ENCODE measurements at places on chromosomes 3 and 15.

GRCh38 chr3:188274249-188274915 is 120.4 kb downstream of the LPP start:
- DNase-seq, result no peak

GRCh38 chr3:190429681-190430080 is 20.0 kb downstream of the TMEM207 start:
- no peak for DNase-seq

- no peak for DNase-seq
Measured at GRCh38 chr3:126867863-126868200, 115.1 kb upstream of the PLXNA1 start.

DNA sequence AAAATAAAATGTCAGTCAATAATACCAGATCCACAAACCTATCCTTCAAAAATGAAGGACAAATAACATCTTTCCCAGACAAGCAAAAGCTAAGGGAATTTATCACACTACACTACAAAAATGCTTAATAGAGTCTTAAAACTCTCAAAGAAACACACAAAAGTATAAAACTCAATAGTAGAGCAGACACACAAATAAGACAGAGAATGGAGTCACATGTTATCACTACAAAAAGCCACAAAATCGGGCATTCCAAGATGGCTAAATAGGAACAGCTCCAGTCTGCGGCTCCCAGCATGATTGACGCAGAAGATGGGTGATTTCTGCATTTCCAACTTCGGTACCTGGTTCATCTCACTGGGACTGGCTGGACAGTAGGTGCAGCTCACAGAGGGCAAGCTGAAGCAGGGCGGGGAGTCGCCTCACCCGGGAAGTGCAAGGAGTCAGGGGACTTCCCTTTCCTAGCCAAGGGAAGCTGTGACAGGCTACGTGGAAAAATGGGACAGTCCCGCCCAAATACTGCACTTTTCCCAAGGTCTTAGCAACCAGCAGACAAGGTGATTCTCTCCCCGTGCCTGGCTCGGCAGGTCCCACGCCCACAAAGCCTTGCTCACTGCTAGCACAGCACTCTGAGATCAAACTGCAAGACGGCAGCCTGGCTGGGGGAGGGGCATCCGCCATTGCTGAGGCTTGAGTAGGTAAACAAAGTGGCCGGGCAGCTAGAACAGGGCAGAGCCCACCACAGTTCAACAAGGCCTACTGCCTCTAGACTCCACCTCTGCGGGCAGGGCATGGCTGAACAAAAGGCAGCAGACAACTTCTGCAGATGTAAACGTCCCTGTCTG is 46.3 kb downstream of the SENP7 start:
- DNase-seq, result no peak

DNA sequence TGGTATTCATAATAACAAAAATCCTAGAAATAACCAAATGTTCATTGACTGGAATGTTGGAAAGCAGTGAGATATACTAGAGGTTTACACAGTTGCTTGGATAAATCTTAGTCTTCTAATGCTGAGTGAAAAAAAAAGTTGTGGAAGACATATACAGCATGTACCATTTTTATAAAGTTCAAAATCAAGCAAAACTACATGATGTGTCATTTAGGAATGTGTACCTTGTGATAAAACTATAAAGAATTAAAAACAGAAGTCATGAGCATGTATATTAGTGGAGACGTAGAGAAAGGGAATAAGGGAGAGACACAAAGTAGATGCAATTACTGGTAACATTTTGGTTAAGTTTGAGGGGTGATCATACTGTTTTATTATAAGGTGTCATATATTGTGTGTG is 45.2 kb downstream of the FBXL2 start:
- DNase-seq, result no peak

DNA sequence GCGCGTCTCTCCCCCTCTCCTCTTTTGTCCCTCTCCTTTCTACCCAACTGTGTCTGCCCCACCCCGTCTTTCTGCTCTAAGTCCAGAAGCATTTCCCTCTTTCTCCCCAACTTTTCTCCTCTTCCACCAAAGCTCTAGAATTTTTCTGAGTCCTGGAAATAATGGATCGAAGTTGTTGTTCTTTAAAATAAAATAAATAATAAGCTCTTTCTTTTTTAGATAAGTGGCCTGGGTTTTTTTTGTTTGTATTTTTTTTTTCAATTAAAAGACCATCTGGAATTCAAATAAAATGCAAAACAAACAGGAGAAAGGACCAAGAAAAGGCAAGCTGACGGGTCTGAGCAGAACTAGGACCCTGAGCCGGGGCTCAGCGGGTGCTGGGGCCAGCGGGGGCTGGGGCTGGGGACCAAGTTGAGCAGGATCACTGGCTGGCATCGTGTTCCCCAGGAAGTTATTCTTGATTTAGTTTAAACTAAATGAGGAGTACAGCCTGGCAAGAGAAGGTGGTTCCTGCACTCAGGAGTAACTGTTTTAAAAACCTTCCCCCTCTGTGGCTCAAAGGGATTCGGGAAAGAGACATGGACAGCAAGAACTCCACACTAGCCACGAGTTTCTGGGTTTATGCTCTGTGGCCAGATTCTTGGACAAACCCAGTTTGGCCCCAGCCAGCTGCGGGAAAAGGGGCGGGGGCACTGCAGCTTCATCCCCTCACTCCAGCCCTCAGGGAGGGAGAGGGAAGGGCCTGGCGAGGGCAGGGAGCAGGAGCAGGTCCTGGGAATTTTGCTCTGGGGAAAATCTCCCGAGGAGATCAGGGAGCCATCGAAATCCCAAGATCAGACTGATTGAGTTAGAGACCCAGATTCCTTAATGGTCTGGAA is 8.4 kb downstream of the GATA2 start:
- DNase-seq, result no peak

DNA sequence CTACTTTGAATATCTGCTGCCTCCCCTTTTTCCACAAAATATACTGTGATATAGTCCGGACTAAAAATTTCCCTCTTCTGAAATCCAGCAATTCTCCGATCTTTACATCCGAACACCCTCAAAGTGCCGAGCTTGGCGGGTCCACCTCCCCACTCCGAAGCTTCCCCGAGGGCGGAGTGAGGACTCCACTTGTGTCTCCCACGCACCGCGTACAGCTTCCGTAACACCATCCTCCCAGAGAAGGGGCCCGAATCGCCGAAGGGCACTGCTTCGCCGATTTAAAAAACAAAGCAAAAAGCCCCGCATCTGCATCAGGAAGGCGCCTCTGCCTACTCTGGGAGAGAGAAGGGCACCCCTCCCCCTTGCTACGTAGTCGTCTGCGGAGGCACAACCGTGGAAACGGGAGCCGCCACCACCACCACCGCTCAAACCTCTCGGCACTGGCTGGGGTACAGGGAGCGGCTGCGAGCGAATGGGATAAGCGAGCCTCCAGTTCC is 551 bp downstream of the NCBP2 start:
- DNase-seq, result peak; percentile 53

DNA sequence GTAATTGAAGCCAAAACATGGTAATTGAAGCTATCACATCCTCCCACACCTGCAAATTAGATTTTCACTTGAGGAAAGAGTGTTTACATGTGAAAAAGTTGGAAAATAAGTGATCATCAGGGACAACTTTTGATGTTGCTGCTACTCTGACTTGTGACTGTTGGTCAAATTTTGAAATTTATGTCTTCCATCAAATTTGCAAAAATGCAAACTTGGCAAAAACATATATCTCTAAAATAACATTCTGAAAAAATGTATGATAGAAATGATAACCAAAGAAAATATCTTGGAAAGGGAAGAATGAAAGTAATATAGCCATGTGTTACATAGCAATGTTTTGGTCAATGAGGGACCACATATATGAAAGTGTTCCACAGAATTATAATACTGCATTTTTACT is 703.9 kb upstream of the SEMA6D start:
- no peak for DNase-seq

DNA sequence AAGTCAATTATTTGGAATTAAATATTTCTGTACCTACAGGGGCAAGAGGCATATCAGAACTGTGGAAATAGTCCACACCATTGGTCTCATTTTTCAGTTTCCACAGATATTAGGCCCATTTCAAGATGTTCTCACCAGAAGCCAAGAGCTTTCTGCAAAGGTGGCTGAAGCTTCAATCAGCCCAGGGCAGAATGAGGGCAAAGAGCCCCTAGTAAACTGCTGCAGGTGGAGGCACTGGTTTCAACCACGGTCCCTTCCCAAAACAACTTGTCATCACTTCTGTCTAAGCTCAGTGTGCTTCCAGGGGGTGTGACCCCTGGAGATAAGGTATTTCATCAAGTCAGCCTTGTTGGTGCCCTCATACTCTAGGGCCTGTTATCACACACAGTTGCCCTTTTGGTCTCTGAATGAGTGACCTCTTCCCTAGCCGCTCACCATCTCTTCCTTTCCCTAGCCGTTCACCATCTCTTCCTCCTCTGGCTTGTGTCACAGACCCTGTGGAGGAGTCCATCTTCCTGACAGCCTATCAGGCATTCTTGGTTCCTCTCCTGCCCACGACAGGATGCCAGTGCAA is 21.2 kb downstream of the IL17RD start:
- no peak for DNase-seq

DNA sequence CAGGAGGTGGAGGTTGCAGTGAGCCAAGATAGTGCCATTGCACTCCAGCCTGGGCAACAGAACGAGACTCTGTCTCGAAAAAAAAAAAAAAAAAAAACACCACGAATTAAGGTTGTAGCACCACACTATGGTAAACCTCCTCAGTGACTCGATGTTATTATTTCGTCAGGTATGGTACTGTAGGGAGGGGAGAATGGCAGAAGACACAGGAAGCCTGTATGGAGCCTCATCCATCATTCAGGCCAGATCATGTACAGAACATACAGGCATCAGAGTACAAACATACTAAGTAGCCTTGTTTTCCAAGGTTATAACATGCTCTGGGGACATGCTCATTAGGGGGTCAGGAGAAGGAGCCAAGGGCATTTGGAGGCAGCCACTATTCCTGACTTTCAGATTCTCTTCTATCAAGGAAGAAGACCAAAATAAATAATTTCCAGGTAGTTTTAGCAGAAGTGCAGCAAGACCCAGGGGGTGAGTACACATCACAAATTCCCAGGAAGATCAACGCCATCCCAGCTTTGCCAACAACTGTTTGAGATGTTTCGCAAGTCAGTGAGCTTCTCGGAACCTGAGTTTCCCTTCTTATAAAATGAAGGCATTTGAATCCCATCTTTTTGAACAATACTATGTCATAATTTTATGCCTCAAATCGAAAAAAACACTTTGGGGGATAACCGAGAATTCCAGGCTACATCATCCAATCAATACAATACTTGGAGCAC is 79.8 kb downstream of the FOXP1 start:
- no peak for DNase-seq

DNA sequence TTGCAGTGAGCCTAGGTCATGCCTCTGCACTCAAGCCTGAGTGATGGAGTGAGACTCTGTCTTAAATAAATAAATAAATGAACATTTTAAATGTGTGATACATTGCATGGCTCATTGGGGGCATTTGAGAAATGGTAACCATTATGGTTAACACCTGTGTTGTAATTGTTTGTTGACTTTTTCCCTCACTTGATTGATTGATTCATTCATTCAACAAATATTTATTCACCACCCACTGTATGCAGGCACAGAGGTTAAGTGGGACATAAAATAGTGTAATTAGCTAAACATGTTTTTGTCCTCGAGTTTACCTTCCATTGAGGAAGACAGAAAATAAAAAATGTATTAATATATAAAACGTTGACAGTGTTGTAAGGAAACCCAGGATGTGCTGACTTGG is 127.1 kb upstream of the ANKRD28 start:
- DNase-seq, result no peak

DNA sequence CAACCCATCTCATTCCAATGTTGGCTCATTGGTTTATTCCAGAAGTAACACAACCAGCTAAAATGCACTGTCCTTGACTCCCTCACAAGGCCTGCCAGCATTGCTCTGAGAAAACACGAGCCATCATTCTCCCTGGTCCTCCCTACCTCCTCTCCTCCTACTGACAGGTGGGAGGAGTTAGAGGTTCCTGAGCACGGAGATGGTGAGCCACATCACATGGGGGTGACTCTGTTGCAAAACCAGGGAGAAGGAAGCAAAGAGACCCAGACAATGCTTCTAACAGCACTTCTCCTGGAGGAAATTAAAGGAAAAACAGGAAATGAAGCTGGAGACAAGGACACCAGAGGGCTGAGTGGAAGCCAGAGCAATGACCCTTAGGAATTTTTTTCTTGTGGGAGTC is 667.4 kb downstream of the NTRK3 start:
- no peak for DNase-seq

DNA sequence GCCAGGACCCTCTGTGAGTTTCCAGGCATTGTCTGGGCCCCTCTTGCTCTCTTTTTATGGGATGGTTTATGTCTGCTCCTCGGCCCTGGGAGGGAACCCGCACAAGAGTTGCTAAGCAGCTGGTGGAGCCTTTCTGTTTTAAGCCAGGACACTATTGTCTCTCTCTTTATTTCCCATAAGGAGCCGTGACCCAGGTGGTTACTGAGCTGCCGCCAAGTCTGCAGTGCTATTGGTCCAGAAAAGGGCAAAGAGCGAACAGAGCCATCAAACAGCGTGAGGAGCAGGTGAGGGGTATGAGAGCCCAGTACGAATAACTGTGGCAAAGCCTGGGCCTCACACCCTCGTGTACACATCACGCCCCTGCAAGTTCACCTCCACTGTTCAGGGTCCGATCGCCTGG is 280.2 kb downstream of the SHQ1 start:
- no peak for DNase-seq
